ENCODE measurements at places on chromosomes 5 and 9.

DNA sequence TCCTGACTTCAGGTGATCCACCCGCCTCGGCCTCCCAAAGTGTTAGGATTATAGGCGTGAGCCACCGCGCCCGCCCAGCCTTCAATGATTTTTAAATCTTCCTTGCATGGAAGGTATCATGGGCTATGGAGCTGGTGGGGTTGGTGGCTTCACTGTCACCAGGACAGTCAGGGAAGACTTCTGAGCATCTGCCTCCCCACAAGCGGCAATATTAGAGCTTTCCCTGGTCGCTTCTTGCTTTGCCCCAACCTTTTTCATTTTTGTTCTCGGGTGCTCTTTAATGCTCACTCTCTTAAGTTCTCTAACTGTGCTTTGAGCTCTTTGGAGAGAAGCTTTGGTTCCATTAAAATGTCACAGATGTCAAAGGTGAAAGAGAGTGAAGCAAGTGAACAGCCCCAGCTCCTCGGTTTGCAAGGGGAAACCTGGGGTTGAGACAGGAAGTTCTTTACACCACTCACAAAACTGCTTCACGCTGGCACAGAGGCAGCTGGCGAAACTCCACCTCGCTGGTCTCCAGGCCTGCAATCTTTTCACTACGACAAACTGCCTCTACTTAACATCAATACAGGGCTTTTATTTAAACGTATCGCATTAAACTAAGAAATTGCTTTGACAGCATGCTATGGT is 142.5 kb upstream of the RETREG1 start:
- no peak for DNase-seq

- no peak for DNase-seq
Observed at GRCh38 chr9:36798350-36799065, 225.8 kb downstream of the MELK start.

DNA sequence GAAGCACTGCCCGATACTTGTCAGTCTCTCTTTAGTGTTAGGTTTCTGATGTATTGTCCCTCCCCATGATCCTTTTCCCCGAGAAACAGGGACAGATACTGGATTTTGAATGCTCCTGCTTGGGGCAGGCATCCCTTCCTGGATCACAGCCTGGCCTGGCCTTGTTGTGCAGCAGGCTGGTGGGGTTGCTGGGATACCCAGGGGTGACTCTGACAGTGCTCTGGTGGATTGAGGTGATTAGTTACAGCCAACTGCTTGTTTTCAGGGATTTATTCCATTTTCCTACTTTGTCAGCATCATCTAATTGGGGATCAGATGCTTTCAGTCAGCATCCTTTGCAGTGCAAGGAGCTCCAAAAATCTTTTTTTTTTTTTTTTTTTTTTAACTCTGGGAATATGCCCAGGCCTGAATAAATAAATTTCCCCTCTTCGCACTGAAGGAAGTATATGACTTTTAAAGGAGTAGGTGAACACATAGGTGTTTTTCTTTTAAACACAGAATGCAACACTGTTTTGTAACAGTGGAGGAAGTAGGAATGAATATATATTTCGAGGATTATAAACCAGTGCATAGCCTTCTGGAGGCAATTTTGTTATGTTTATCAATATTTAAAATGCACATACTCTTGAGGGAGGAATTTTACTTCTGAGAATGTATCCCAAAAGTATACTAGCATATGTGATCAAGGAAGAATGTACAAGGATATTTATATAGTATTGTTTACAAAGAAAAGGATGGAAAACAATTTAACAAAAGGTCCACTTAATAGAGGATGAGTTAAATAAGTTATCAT is 127.3 kb upstream of the ELL2 start:
- DNase-seq, result peak; percentile 36

GRCh38 chr5:150710165-150710564 is 9.3 kb upstream of the RBM22 start:
- DNase-seq, result no peak

- DNase-seq, result no peak
Observed at GRCh38 chr5:1640421-1640881, 116.7 kb upstream of the LPCAT1 start.

GRCh38 chr5:95782181-95782580 is 40.3 kb downstream of the GLRX start:
- no peak for DNase-seq

- DNase-seq, result peak; percentile 32
Observed at GRCh38 chr5:138874771-138875551, at the start of gene LRRTM2. TSS of gene LRRTM2 (minus strand) at chr5:138875335. CDS start at chr5:138874911, 424 bp downstream.

DNA sequence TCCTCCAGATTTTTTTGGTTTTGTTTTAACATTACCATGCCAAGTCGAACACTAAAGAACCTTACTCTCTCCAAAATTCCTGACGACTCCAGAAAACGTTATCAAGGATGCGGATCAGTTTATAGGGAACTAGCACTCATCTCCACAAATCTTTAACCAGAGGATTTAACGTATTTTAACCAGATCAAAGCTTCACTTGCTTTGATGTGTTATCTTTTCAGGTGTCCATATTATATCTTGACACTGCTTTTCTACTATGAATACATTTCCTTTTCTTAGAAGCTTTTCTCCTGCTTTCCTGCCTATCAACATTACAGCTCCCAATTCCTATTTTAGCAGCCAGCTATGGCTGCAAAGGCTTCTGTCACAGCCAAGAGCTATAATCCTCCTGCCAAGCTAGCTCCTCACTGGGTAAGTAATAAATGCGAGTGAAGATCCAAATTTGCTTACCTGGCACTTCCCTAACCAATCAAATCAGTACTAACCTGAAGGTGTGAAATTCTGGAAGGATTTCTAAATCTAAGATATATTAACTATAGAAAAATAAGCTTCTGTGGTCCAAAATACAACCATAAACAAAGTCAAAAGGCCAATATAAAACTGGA is 60.2 kb downstream of the CDC14B start:
- DNase-seq, result no peak

DNA sequence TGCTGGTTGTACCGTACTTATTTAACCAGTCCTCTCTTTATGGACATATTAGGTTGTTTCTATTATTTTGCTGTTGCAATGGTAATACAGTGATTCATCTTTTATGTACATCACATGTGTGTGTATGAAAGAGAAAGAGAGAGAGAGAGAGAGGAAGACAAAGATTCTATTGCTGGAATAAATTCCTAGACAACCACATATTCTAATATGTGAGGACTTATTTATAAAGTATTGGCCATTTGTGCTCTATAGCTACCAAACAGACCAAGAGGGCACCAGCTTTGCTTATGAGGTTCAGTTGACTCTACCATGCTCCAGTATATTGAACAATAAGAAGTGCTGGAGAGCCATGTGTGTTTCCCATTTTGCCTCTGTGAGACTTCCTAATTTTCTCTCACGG is 513.5 kb downstream of the DMAC1 start:
- no peak for DNase-seq

DNA sequence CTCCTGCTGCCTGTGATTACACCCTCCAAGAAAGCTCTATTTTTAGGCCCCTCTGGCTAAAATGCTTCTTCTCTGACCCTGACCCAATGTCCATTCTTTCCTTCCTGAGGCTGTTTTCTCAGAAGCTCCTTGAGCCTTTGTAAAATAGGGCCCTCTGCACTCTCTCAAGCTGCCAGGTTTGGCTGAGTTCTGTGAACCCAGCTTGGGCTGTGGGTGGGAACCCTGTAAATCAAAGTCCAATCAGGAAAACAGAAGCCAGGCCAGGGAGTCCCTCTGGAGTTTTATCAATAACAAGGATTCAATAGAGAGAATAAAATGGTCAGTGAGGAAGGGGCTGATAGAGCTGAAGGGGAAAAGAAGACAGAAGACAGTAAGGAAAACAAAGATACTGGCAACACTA is 43.7 kb upstream of the ERCC6L2 start:
- no peak for DNase-seq

DNA sequence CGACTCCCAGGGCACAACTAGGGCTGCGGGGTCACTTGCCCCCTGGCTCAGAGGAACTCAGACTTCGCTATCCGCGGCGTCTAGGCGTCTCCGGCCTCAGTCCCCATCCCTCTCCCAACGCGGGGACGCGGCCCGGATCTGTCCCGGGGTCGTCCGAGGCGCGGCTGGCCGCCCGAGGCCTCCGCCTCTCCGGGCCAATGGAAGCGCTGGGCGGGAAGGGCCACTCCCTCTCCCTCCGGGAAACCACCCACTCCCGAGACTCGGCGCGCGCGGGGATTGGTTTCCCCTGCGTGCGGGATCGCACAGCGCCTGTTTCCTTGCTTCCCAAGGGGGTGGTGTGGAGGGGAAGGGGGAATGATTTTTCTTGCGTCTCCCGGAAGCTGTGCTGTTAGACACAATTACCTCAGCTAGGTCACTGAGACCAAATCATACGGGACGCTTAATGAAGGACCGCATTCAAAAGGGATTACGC is 38.3 kb downstream of the NR2F1 start:
- DNase-seq, result peak; percentile 83

DNA sequence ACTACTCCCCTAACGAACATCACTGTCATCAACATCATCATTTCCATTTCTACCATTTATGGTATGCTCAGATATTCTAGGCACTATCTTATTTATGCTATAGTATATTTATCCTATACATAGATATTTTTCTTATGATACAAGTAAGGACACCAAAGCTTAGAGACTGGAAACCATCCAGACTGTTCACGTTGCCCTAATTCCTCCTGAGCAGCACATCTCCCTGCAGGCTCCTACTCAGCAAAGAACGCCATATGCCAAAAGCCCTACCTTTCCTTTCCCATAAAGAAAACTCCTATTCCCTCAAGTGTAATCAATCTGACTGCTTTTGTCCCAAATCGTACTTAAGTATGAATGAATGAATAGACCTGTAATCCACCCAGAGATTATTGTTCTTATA is 247.0 kb downstream of the PRELID2 start:
- DNase-seq, result no peak
